ENCODE measurements at places on chromosomes 2 and 18.

- DNase-seq: no peak
These were observed 97.4 kb downstream of the MEP1B start for GRCh38 chr18:32287249-32287648.

DNA sequence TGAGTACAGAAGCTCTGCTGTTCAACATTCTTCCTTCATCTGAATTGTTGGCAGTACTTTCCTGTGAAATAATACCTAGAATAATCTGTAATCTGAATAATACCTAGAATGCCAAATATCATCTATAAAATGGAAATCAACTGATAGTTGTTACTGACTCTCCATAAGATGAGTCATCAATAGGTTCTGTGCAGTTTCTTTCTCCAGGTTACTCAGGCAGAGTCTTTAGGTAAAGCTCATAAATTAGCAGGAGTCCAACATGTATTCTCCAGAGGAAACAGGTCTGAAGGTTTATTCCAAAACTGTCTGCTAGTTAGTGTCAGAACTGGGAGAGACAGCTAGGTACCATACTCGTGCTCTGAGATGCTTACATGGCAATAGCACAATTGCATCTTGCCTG, 282.0 kb upstream of the MAP2 start:
- no peak for DNase-seq

DNA sequence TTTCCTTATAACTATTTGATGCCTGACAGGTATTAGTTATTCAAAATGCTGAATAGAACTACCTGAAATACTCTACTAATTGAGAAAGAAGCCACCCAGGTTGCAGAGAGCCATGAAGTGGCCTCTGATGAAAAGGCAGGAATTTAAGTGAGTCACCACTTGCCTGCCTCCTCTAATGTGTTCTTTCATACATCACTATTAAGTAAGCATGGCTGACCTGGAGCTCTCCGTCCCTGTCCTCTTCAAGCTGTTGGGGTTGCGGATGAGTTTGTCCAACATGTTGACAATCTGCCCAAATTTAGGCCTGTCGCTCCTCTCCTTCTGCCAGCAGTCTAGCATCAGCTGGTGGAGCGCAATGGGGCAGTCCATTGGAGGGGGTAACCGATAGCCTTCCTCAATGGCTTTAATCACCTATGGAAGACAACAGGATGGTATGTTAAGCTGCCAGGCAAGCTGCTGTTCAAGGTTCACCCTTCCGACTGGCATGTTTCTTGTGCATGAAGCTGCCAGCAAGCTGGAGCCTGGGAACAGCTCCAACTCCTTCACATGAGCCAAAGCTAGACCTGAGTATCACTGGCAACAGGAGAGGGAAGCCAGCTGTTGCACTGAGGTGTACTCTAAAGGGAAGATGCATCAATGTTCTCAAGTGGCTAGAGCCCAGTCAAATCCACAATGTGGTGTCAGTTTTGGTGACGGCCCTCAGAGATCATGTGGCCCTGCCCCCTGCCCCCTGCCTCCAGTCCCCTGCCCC, 142.2 kb downstream of the EPHA4 start:
- no peak for DNase-seq

GRCh38 chr2:204718607-204719006, 173.3 kb downstream of the PARD3B start:
- no peak for DNase-seq

DNA sequence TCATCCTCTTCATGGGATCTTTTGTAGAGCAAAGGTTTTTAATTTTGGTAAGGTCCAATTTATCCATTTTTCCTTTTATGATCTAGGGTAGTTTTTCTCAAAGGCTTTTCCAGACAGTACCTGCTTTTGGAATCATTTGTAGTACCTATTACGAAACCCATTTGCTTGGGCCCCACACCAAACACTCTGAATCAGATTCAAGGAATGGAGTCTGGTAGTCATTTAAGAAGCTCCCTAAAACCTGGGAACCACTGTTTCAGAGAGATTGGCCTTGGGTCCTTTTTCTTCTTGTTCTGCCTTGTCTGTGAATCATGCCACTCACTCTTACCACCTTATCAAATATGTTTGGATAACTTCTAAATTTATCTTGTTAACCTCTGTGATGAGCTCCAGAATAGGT, 40.3 kb downstream of the OSBPL6 start:
- DNase-seq: no peak

DNA sequence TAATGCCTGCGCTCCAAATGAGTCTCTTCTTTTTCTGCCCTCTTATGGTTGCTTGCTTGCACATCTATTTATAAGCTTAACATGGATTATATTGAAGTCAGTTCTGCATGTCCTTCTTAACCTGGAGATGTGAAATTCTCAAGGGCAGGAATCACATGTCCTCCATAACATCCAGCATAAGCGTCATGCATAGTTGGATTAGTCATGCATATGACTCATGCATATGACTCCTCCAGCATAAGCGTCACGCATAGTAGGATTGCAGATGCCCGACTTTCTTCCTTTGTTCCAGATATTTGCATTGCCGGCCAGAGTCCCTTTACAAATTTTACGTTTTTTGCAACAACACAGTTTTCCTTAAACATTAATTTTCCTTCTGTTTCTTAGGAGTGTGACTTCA, 308.6 kb downstream of the TGIF1 start:
- DNase-seq: peak; percentile 24
